ENCODE measurements at places on chromosomes 3 and 15.

DNA sequence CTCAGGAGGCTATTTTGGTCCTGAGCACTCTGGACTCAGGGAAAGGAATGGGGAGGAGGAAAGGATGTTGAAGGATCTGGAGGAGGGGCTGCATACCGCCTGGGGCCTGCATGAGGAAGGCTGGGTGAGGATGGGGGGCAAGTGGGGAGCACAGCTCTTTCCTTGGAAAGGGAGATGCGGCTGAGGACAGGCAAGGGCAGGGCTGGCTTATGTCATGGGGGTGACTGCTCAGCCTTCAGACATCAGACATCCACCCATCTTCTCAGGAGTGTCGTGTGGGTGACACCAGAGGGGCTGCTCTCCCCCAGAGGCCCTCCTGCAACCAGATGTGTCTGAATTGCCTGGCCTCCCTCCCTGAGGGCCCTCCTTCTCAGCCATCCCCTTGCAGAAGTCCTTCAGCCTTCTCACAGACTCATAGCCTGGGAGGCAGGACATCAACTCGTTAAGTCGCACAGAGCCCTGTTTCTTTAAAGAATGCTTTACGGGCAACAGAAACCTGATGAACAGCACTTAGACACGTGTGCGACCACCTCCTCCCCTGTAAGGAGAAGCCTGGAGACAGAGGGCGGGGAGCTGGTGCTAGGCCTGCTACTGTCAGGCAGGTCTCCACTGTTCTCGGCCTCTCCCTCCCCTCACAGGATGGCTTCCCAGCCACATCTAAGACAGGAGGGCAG lies 252.3 kb downstream of the OCA2 start:
- no peak for DNase-seq

GRCh38 chr3:16354291-16354690 lies 89.3 kb downstream of the OXNAD1 start:
- DNase-seq: no peak

- DNase-seq: no peak
Observed at GRCh38 chr3:132874701-132875100, 152.5 kb upstream of the NPHP3 start.

DNA sequence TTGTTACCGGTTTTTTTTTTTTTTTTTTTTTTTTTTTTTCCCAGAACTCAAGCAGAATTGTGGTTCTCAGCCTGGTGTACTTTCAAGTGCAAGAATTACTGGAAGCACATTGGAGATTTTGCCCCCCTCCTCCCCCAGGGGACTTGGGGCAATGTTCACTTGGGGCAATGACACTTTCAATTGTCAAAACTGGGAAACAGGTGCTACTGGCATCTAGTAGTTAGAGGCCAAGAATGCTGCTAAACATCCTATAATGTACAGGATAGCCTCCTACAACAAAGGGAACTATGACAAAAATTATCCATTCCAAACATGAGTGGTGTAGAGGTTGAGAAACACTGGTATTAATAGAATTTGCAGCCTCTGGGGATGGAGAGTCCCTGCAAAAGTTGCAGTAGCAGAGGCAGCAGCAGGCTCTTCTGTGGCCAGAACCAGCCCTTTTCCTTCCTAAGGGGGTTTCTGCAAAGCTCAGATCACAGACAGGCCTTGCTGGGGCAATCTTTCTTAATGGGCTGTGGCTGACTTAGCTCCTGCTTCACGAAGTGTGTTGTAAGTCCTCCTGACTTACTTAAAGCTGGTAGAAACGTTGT lies 144.3 kb upstream of the MRPS22 start:
- no peak for DNase-seq

DNA sequence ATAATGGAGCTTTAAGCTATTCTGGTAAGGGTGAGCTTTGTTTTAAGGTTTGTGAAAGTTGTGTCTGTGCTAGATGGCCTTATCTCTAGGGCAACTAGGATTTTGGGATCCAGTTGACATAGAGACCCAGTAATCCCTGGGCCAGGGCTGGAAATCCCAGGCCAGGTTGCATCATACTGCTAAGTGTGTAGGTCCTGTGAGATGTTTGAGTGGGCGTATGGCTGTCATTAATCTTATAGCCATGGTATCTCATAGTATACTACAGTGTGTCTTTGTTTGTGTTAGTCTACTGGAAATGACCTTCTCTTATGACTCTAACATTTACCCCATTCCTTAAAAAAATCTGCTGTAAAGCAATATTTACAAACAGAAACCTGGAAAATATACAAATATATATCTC lies 151.4 kb downstream of the CACNA2D3 start:
- no peak for DNase-seq

DNA sequence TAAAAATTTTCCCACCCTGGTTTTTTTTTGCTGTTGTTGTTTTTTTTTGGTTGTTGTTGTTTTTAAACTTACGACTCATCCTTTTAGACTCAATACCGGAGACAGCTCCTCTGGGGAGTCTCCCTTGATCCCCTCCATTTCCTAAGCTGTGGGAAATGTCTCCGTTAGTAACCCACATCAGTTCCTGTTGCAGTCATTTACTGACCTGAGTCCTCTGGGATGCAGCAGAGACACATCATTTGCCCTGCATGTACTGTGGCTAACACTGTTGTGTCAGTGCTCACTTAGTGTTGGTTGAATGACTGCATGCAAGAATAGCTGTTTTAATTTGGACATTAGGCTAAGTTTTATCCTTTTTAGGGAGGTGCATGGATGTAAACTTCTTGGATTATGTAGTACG lies 83.8 kb downstream of the MBNL1 start:
- DNase-seq: no peak

DNA sequence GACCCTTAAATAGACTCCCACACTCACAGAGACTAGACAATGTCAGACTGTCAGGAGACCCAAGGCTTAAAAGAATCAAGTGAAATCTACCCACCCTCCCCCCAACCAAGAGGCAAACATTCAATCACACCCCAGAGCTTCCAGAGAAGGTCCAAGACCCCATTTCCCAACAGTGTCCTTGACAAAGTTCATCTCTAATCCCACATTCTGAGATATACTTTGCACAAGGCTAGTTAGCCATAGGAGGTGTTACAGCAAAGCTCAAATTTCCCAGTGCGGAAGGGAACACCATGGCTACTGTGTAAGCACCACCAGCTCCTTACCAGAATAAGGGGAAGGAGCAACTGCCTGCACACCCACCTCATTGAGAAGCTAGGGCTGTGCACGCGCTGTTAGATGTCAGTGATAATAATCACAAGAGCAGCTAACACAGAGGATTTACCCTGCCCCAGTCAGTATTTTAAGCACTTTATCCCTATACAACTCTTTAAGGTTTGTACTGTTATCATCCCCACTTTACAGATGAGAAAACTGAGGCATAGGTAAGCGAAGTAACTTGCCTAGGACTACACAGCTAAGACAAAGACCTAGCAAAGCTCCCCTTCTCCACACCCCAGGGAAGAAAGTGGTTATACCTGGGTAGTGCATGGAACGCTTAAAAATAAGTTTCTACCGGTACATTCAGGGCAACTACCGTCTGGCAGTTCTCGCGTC lies 17.3 kb downstream of the SPATA12 start:
- no peak for DNase-seq

DNA sequence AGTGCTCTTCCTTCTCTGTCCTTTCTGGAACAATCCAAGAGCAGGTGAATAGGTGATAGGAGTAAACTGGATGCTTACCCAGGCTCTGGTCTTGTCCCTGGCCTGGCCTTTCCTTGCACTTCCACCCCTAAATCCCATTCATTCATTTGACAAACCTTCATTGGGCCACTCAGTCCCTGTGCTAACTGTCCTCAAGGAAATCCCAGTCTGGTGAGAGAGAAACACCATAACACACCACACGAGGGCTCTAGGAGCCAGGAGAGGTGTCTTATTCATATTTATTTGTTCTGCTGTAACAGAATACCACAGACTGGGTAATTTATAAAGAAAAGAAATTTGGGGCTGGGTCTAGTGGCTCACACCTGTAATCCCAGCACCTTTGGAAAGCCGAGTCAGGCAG lies 22.8 kb downstream of the EFCC1 start:
- DNase-seq: no peak
